ENCODE measurements at places on chromosomes 12 and 14. TPM values are rescaled to one million over a fixed set of nuclear protein-coding genes. Genes with fewer than 3 reads are reported as not detected.

The CISTR gene
- not detected for total RNA-seq

The RNF212B gene
- total RNA-seq: not detected

The PTGER2 gene
- 0.57 TPM for total RNA-seq

The SLC17A8 gene
- total RNA-seq: not detected

The REM2 gene
- 0.47 TPM for total RNA-seq

The FRS2 gene
- total RNA-seq: 14.7 TPM

The GPX2 gene
- total RNA-seq: 0.61 TPM

The GLIPR1L1 gene
- not detected for total RNA-seq

The KIF21A gene
- total RNA-seq: 29.1 TPM

The ART4 gene
- not detected for total RNA-seq

The SERPINA12 gene
- not detected for total RNA-seq

- no peak for DNase-seq
Observed at GRCh38 chr12:130571734-130572133, 144.4 kb downstream of the RIMBP2 start.

GRCh38 chr12:46445551-46446235 is 73.1 kb upstream of the SLC38A2 start:
- DNase-seq: no peak

DNA sequence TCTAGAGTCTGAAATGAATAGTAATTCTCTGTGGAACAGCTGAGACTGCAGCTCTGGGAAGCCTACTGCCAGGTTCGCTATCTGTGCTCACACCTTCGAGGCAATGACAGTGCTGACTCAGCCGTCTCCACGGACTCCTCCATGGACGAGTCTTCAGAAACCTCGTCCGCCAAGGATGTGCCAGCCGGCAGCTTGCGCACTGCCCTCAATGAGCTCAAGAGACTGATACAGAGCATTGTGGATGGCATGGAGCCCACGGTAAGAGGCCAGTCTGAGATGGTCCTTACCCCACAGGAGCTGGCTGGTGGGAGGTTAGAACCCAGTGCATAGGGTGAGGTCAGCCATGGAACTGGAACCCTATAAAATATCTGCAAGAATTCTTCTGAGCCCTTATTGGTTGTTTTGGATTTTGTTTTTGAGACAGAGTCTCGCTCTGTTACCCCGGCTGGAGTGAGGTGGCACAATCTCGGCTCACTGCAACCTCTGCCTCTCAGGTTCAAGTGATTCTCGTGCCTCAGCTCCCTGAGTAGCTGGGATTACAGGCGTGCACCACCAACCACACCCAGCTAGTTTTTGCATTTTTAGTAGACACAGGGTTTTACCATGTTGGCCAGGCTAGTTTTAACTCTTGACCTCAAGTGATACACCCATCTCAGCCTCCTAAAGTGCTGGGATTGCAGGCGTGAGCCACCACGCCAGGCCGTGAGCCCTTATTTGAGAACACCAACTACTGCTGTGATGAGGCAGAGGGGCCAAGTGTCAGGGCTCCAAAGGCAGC is 43.9 kb downstream of the RAB35 start:
- DNase-seq: no peak

DNA sequence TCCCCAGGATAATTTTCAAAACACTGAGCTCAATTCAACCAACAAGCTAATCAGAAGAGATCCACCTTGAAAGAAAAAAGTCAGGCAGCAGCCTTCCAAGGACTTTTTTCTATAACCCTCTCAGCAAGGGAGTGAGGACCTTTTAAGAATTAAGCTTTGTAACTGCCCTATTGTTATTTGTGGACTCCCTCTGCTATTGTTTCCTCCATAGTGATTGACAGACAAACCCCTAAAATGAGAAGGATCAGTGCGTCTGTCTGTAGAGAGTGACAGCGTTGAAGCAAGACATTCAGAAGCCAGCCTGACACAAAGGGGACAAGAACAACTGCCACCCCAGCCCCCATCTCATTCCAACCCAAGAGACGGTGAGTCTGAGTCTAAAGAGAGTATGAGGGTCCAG is 30.3 kb upstream of the BTG1 start:
- DNase-seq: no peak

DNA sequence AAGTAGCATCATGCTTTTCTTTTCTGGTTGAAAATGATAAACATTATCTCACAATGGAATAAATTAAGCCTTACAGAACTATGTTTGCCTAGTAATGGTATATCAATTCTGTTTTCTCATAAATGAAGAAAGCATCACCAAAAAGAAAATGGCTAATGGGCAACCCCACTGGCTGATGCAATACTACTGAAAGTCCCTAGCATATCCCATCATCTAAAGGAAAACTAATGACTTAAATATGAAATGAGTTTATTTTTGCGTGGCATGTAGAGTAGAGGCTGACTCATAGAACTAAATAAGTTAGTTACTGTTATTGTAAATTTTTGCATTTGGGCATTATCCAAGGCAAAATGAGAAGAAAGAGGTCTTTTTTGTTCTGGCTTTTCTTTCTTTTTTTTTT is 1156.3 kb upstream of the SEL1L start:
- DNase-seq: no peak

DNA sequence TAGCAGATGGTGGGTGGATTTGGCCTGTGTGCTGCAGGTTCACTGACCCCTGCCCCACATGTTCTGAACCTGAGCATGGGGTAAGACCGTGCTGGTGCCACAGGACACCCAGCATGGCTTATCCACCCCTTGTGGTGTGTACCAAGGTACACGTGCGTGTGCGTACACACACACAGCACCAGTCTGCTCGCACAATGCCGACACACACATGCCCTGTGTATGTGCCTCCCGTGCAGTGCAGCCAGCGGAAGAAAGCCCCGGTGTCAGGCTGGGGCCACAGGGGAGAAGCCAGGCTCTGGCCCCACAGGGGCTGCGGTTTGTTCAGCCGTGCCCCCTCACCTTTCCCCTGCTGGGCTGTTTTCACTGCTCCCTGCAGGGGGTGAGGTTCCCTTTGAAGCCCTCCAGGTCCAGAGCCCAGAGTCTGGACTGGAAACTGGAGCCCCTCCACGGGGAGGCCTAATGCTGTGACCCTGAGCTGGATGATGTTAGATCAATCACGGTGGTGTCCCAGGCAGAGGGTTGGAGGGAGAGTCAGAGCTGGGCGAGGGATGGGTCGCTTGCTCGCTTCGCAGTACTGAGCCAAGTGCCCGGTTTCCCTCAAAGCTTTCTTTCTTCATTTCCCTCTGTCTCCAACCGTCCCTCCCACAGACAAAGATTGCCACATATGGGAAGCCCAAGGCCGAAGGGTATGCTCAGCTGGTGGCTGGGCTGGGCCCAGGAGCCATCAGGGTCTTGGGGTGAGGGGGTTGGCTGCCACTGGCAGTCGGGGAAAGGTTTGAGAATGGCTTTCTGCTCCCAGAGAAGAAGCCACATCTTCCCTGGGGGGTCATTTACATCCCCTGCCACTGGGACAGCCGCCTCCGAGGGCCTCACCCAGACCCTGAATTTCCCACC is 6.2 kb downstream of the DTX1 start:
- no peak for DNase-seq

- no peak for DNase-seq
Observed at GRCh38 chr12:67070604-67071003, 198.6 kb upstream of the CAND1 start.

- no peak for DNase-seq
Observed at GRCh38 chr12:53596920-53597363, 29.2 kb downstream of the ATF7 start.

- no peak for DNase-seq
Observed at GRCh38 chr12:55743406-55744339, 751 bp downstream of the GDF11 start.

- no peak for DNase-seq
Observed at GRCh38 chr14:60722357-60723115, 1.6 kb downstream of the SIX4 start.

GRCh38 chr14:104353921-104354701 is 215.7 kb downstream of the KIF26A start:
- no peak for DNase-seq

GRCh38 chr12:116887244-116887643 is 6.0 kb upstream of the HRK start:
- DNase-seq: no peak

- no peak for DNase-seq
Observed at GRCh38 chr12:22101749-22102243, 55.8 kb downstream of the CMAS start.

DNA sequence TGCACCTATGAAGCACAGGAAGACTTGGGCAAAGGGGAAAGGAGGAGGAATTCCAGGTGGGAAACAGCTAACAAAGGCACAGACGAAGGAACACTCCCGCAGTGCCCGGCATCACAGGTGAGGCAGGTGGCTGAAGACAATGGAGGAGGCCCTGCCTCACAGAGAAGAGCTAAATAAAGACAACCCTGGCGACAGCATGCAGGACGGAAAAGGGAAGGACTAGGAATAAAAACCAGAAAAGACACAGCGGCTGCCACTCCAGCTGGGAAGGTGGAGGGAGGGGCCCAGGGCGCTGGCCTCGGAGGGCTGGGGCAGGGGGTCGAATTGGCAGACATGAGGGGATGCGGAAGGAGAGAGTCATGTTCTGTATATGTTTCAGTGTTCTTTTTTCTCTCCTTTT is 43.0 kb upstream of the ANO2 start:
- no peak for DNase-seq

DNA sequence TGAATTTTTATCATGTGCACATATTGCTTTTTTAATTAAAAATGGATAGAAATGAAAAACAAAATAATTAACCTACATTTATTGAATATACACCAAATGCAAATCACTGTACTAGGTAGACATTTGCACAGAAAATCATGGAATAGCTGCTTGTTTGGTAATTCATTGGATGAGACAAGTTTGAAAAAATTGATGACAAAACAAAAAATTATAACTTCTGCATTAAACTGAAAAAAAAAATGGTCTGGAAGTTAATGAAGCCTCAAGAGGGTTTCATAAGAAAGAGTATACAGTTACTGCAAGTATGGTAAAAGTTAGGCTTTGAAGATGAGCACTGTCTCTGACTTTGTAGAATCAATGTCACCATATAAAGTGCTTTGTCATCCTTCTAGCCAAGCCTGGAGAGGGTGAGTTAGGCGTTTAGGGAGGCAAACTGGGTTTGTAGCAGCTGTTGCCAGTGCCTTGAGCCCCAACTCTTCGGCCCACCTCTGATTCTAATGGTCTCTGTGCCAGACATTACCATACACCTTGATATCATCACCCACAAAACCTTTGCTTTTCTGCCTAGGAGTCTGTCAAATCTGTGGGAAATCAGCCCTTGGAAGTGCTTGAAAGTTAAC is 291.1 kb upstream of the CLEC14A start:
- no peak for DNase-seq

DNA sequence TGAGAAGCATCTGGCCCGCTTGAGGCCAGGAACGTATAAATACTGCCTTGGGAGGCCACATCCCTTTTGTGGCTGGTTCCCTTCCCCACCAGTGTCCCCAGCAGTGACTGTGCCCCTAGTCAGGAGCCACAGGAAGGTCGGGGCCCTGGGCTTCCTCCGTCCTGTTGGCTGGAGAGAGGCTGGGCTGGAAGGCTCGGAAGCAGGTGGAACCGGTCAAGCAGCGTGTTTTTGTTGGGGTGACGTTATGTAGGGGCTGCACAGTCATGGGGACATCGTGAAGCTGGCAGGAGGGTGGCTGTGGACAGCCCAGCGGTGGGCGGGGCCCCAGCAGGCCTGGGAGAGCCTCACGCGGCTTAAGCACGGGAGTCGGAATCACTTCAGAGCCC is 10.1 kb downstream of the XRCC3 start:
- DNase-seq: no peak

DNA sequence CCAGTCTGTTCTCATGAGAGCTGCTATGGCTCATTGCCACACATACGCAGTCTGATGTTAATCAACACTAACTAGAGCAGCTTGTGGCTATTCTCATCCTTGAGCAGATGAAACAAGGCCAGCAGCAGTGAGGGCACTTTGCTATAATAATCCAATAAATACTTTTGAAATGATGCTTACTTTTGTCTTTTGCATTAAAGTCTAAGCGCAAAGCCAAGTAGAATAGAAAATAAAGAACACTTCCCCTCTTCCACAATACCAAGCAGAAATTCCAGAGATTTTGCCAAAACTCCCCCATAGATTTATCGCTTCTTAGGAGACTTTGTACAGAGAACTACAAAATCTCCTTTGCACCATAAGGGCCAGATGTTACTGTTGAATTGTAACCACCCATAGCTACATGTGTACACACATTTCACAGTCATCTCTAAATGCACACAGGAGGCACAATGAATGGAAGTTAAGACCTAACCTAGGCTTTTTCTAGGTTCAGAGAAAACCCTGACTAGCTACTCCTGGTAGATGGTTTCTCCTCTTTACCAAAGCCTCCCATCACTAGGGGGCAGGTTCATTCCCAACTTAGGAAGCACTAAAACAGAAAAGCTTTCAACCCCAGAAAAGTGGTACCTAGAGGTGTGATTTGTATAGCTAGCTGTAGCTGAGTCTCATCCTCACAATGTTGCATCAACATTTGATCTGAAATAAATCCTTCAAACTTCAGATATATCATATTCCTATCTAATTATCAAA is 119.3 kb downstream of the HMGA2 start:
- no peak for DNase-seq

GRCh38 chr14:101410126-101410525 is 151.2 kb upstream of the DIO3 start:
- DNase-seq: no peak

GRCh38 chr12:56877195-56878009 is 56.8 kb downstream of the SDR9C7 start:
- DNase-seq: no peak

DNA sequence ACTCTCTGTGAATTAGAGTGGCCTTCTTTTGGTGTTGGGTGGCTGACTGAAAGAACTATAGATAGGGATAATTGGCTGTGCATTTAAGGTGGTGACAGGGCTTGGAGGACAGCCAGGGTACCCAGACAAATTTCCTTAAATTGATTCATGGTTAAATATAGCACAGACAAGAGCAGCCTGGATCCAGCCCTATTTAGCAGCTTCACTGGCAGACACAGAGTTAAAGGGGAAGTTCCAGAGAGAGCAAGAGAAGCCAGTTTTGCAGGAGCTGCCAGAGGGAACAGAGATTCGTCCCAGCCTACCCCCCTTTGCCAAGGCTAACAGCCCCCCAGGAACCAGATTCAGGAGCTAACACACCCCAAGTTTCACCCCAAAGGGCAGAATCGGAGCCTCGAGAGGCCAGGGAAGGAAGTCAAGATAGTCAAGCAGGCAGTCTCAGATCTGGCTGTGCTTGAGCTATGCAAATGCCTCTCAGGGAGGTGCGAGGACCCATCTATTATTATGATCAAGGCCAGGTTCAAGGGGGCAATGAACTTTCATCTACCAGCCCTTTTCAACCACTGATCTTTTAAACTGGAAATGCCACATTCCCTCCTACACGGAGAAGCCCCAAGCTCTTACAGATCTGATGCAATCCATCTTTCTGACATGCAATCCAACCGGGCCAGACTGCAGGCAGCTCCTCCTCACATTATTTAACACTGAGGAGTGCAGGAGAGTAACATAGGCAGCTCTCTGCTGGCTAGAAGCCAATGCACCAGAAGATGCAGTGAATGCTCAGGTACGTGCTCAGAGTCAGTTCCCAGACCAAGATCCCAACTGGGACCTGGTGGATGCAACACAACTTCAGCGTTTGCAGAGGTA is 58.2 kb downstream of the DHRS2 start:
- DNase-seq: peak; percentile 27

DNA sequence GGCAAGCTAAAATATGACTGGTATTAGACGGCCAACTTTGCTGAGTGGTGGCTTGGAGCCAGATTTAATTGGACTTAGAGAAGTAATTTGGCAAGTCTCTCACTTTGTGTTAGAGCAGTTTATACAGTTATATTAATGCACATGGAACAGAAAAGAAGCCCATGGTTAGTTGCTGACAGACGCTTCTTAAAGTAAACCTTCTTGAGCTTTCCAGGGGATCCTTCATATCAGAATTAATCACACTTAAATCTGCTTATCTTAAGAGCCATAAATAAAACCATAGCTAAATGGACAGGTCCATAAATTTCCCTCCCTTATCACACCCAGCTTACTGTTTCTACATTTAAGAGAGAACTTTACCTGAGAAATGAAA is 9.6 kb downstream of the GSG1 start:
- no peak for DNase-seq

All from HCT116 (cell line).